ENCODE measurements at places on chromosomes 5 and 9.
A peak's percentile ranks its signal among the peaks of the same experiment; 100 is the strongest.

GRCh38 chr9:107438211-107439031 is 51.1 kb downstream of the KLF4 start:
- DNase-seq = no peak
- no peaks in the 10 kb centered on the region for H3K27me3 ChIP-seq
- H3K27ac ChIP-seq = no peak overlapping the region
- no peaks in the 10 kb centered on the region for H3K36me3 ChIP-seq

GRCh38 chr5:64505769-64506566 is at the start of gene RGS7BP:
Gene RGS7BP, plus strand, starts transcription at chr5:64506015. Its CDS starts 610 bp downstream, at chr5:64506625.
- no peaks in the 10 kb centered on the region for H3K36me3 ChIP-seq
- H3K27me3 ChIP-seq = peaks cover 36% of the 10 kb centered on the region
- H3K4me3 ChIP-seq = peak within 1 kb of the TSS; percentile 47

- peaks cover 5% of the 10 kb centered on the region for H3K4me1 ChIP-seq
- DNase-seq = no peak
- no peaks in the 10 kb centered on the region for H3K36me3 ChIP-seq
- H3K27me3 ChIP-seq = no peaks in the 10 kb centered on the region
Observed at GRCh38 chr9:112028242-112029221, 131.9 kb downstream of the UGCG start.

DNA sequence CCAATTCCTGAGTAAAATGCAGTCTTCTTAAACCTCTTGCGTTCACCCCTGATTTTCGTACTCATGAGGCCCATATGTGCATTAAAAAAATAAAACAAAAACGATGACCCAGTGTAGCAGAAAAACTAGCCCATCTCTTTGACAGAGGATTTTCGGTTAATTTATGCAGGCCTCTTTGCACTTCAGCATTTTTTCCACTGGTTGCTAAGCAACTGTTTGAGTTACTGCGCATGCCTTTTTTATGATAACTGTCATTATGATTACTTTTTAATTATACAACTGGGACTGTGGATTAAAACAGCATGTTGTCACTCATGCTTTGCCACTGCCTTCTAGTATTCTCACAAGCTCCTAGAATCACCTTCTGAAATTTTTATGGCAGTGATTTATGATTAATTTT is 165.0 kb downstream of the SMARCA2 start:
- peaks cover 3% of the 10 kb centered on the region for H3K4me1 ChIP-seq
- DNase-seq = no peak
- H3K36me3 ChIP-seq = peaks cover 34% of the 10 kb centered on the region
- H3K27me3 ChIP-seq = no peaks in the 10 kb centered on the region

- H3K4me3 ChIP-seq = no peak overlapping the region
- no peaks in the 10 kb centered on the region for H3K27me3 ChIP-seq
- H3K4me1 ChIP-seq = peaks cover 28% of the 10 kb centered on the region
- DNase-seq = no peak
Observed at GRCh38 chr5:113059232-113060040, 82.8 kb downstream of the DCP2 start.

- no peaks in the 10 kb centered on the region for H3K27me3 ChIP-seq
- DNase-seq = no peak
- H3K36me3 ChIP-seq = no peaks in the 10 kb centered on the region
Observed at GRCh38 chr5:55604611-55605067, 69.9 kb upstream of the PLPP1 start.

DNA sequence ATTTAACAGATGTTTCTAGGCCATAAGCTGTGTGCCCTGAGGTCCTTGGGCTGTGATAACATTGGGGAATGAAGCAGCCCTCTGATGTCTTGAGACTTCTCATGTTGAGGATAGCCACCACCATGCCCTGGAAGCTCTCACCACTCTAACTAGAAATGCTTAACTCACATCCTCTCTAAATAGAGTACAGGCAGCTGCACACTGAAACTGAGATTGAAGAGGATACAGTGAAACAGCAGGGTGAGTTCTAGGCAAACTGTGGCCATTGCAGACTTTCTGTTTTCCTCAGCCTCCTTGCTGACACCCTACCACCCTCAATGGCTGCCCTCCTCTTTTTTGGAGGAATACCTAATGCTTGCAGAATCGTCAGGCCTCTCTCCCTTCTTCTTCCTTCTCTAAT is 22.4 kb downstream of the UTP15 start:
- no peak overlapping the region for H3K27ac ChIP-seq
- H3K36me3 ChIP-seq = no peaks in the 10 kb centered on the region
- H3K4me3 ChIP-seq = no peak overlapping the region
- no peak for DNase-seq
- H3K4me1 ChIP-seq = no peaks in the 10 kb centered on the region

DNA sequence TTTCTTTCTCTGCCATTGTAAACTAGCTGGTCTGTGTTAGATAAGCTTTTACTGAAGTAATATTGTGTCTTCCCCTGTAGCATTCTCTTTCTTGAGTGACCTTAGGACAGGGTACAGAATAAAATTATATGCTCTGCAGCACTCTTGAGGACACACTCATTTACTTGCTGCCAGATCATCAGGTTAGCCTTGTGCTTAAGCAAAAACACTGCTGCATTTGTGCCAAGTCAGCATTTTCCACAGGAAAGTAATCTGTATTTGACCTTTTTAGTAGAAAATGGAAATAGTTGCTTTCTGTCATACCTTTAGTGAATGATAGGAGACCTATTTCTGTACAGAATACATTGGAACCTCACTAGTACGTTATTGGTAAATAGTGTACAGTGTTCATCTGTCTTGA is 54.2 kb downstream of the LMNB1 start:
- H3K4me1 ChIP-seq = no peaks in the 10 kb centered on the region
- no peak overlapping the region for H3K27ac ChIP-seq
- DNase-seq = no peak
- peaks cover 16% of the 10 kb centered on the region for H3K36me3 ChIP-seq
- H3K4me3 ChIP-seq = no peak overlapping the region

GRCh38 chr9:85897848-85898247 is 43.1 kb upstream of the NAA35 start:
- H3K36me3 ChIP-seq = no peaks in the 10 kb centered on the region
- H3K4me3 ChIP-seq = no peak overlapping the region
- no peak overlapping the region for H3K27ac ChIP-seq
- no peaks in the 10 kb centered on the region for H3K27me3 ChIP-seq
- no peaks in the 10 kb centered on the region for H3K4me1 ChIP-seq

DNA sequence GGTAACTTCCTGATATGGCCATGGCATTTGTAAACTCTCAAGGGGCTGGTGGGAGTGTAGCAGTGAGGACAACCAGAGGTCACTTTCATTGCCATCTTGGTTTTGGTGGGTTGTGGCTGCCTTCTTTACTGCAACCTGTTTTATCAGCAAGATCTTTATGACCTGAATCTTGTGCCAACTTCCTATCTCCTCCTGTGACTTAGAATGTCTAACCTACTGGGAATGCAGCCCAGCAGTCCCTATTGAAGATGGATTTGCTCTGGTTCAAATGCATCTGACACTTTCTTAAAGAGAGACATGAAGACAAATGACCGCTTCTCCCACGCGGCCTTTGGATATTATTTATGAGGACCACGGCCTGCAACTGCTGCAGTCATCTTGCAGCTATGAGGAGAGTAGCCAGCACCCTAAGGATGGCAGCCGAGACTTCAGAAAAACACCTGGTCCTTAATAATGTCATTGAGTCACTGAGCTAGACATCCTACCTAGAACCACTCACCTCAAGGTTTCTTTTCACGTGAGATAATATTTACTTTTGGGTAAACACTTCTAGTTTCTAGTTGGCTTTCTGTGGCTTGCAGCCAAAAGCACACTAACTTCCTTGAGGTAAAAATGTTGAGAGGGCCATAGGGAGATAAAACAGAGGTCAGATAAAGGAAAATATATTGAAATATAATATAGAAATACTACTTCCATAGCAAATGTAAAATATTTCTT is 28.2 kb downstream of the CETN3 start:
- H3K27me3 ChIP-seq = no peaks in the 10 kb centered on the region
- H3K36me3 ChIP-seq = no peaks in the 10 kb centered on the region
- DNase-seq = no peak
- H3K4me3 ChIP-seq = no peak overlapping the region

DNA sequence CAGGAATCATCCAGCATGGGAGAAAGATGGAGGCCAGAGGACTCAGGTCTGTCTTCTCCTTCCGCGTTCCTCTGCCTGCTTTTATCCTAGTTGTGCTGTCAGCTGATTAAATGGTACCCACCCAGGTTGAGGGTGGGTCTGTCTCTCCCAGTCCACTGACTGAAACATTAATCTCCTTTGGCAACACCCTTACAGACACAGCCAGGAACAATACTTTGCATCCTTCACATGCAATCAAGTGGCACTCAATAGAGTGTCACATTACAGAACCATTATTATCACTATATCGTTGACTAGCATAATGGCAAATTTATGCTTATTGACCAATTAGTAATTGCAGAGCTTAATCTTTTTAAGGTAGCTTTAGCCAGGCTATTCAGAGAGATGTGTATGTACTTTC is 64.8 kb downstream of the UNC13B start:
- no peaks in the 10 kb centered on the region for H3K27me3 ChIP-seq
- H3K36me3 ChIP-seq = no peaks in the 10 kb centered on the region
- no peak overlapping the region for H3K27ac ChIP-seq
- DNase-seq = no peak

GRCh38 chr9:81549500-81550206 is 139.7 kb downstream of the TLE1 start:
- H3K36me3 ChIP-seq = no peaks in the 10 kb centered on the region
- no peak overlapping the region for H3K4me3 ChIP-seq

All from suprapubic skin (tissue), 4 donors.